ENCODE measurements at places on chromosomes 5 and 9.

- no peak for DNase-seq
Measured at GRCh38 chr9:32384002-32384363, 460 bp upstream of the ACO1 start.

- DNase-seq = no peak
Measured at GRCh38 chr5:36444582-36445418, 143.1 kb upstream of the RANBP3L start.

DNA sequence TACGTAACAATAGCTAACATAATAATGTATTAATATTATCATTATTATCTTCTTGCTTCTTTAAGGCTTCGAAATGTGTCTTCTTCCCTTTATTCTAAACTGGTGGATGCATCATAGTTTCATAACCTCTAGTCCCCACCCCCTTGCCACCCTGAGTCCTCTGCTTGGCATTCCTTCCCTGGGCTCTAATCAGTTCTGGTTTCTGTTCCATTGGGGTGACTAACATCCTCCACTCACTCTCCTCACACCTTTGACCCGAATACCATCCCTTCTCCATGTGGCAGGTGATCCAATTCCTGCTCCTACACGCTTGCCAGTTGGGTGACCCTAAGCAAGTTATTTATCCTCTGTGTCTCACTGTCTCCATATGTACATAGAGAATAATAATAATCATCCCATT is 286.1 kb downstream of the TRPM3 start:
- DNase-seq = no peak

DNA sequence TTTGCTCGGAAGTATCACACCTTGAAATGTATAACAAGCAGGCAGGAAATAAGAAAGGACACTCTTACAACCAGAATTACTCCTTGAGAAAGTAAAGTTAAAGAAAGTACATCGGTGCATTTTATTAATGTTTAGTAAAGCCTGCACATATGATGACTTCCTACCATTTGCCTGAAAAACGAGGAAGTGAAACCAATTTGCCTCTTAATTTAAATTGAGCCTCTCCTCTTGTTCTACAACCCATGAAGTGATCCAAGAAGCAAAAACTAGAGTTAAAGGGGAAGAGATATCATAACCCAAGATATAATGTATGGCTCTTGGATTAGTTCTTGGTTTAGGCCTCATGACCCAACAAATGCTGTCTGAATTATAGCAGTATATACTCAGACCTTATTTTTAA is 95.6 kb downstream of the GNAQ start:
- DNase-seq = no peak

- DNase-seq = no peak
Measured at GRCh38 chr9:10773136-10773535, 160.3 kb upstream of the PTPRD start.

DNA sequence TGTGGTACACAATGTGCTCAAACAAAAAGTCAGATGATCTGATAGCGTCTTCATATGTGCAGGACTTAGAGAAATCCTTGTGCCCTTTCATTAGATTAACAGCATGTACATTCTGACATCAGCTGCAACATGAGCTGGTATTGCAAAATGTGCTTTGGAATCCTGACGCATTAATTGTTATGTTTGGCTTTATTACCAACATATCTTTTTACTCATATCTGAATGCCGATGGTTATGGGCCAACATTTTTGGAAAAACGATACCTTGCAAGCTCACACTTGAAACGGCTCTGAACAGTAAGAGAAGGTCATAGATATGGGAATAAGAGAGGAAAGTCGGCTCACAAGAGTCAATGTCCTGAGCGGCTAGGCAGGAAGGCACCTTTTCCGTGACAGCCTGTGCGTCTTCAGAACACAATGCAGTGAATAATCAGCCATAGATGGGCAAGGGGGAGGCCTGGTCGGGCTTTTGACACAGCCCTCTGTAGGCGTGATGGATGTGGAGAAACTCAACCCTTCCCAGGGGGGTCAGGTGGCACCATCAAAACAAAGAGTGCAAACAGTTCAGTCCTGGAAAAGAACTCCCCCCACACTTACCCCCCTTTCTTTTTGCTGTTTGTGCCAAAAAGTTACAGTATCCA is 36.4 kb upstream of the GAS1 start:
- DNase-seq = no peak

GRCh38 chr5:103244398-103244797 is 14.2 kb upstream of the MACIR start:
- no peak for DNase-seq

DNA sequence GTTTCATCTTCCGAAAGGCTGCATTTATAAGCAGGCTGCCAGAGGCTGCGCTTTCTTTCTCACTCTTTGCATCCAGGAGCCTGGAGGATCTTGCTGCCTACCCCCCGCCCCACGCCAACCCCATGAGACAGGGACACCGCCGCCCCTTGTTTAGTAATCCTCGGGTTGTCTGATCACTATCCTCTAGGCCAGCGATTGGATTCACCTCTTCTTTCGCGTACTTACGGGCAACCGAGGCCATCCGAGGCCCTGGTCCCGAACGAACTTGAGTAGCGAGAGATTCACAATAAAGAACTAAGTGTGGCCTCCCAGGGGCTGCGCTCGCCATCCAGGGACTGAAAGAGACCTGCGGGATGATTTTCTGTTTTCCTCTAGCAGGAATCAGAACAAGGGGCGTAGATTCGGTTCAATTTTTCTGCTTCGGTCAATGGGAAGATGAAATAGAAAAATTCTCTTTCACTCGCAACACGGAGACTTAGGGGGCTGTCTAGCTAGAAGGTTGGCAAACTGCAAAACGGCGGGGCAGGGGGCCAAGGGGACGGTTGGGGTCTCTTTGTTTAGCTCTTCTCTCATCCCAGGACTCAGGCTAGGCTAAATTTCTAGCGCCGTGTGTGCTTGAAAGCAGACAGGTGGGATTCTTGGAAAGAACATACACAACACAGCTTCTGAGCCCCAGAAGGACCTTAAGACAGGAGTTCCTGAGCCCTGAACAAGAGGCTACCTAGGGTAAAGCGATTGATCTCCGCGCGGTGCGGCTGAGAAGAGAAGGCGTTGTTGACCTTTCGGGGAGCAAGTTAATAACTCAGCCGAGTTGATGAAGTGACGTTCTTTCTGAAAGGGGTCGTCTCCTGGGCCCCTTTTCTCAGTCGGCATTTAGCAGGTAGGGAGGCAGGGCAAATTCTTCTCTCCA is 5.8 kb upstream of the ISL1 start:
- peak; percentile 26 for DNase-seq

DNA sequence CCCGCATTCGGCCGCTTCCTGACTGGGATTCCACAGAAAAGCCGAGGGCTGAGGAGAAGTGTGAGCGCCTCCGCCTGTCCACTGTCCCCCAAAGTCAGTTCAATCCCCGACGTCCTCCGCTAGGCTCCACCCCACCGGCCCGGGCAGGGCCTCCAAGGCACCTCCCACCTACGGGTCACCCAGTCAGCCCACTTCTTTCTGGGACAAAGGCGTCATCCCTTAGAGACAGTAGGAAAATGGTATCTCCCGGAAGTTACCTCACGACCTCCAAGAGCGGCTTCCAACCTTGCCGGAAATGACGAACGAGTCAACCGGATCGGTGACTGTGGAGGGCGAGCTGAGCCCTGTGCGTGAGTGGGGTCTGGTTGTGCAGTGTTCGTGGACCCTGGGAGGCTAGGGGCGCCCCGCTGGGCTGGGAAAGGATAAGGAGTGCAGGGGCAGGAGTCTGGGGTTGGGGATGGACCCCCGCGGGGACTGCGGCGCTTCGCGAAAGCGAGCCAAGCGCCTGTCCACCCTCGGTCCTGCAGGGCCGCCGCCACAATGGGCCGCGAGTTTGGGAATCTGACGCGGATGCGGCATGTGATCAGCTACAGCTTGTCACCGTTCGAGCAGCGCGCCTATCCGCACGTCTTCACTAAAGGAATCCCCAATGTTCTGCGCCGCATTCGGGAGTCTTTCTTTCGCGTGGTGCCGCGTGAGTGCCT is at the start of the genes GDF9 and UQCRQ:
TSS of gene GDF9 (minus strand) at position 128 of the 704 bp plus-strand sequence. CDS start 1,936 bp downstream, outside the sequence.
TSS of gene UQCRQ (plus strand) at position 301 of the 704 bp plus-strand sequence. CDS start at position 541, 240 bp downstream.
- peak; percentile 97 for DNase-seq

DNA sequence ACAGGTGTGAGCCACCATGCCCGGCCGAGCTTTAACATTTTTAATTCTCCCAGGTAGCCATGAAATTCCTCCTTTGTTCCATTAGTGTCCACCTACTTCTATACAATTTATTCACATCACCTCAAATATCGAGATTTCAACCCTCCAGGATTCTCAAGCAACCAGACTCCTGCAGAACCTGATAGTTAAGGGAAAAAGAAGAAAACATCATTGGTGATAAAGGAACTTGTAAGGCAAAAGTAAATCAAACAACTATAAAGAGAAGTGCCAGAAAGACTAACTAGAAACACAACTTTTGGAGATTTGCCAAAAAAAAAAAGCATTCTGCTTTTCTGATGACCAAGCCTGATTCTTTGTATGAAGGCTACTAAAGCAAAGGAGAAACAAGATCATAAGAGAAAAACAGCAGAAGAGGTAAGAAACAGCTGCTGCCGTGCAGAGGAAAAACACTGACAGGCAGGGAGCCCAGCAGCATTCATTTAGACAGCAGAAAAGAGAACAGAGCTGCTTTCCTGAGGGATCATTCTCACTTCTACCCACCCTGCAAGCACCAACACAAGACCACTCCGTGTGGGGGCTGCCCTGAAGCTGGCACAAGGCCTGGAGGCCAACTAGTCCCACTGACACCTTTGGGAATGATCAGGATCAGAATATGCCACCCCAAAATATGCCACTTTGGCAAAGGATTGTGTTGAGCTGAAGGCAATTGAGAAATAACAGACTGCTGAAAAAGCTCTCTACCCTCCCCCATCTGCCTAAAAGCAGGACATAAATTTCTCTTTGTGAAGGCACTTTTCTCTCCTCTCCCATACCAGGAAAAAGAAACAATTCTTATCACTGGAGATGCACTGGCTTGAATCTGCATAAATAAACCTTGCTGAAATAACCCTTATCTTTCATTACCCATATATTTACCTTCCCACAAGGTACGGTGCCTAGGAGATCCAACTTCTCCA is 75.1 kb downstream of the ALDH7A1 start:
- DNase-seq = no peak

DNA sequence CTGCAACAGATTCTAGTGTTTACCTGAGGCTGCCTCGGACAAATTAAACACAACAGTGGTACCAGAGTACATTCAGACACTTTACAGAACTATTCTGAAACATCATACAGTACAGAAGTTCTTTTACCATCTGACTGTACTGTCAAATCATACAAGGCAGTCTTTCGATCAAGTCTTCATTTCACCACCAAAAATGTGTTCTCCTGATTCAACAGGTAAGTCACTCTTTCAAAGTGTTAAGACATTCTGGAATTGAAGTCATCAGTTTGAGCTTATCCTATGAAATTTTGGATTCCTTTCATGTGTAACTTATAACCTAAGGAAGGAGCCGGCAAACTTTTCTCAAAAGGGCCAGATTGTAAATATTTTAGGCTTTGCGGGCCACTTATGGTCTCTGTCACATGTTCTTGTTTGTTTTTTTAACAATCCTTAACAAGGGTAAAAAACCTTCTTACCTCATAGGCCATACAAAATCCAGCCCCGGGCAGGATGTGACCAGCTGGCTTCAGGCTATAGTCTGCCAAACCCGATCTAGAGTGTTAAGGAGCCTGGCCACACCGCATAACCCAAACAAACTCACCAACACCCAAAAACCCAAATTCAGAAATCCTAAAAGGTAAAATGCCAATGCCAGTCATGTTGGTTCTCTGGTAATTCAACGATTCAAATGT is 151.6 kb downstream of the DENND1A start:
- DNase-seq = no peak

GRCh38 chr5:90386099-90386710 is 23.4 kb downstream of the CETN3 start:
- no peak for DNase-seq

DNA sequence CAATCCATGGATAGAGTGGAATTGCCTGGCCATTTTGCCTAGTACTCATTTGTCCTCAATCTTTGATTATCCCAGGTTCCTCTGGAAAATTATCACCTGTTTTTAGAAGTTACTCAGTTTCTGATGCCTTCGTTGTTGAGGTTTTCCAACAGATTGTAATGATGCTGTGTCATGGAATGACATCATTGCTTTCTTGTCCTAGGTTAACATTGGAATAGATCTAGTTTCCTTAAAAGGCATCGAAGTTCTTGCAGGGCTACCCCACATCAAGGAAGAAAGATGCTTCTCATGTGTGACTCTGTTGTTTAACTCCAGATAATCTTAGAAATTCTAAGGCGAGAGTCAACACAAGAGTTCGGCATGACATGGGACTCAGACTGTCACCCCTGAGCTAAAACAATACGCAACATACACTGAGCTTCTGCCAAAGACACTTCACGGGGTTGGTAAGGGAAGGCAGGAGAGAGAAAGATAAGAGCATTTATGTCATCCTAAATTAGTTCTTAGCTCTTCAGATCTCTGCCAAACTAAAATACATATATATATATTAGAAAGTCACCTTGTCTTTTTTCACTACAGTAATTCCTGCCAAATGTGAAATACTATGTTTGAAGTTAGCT is 293.2 kb upstream of the WWC1 start:
- DNase-seq = no peak

DNA sequence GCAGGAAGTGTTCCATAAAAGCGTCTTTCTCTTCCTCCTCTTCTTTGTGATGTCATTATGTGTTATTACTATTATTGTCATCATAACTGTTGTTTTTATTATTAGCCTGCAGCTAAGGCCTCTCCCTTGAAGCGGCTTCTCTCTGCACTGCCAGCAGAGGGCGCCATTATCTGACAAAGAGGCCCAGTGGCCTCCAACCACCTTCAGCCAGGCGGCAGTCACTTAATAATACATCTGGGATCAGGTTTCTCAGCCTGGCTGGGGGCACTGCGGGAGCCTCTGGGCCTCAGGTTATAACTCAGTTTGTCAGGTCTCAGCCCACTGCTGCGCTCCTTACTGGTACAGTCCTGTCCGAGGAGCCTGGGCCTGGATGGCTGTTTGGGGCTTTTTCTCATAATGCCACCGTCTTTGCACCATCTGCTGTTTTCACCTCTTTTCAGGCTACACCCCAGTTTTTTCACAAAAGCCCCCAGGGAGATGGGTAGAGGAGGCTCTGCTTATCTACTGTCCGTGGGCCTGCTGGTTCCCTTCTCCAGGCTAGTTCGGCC is 281.9 kb downstream of the NSG2 start:
- DNase-seq = peak; percentile 92

GRCh38 chr9:88025411-88026117 is 51.2 kb upstream of the CDK20 start:
- peak; percentile 20 for DNase-seq

DNA sequence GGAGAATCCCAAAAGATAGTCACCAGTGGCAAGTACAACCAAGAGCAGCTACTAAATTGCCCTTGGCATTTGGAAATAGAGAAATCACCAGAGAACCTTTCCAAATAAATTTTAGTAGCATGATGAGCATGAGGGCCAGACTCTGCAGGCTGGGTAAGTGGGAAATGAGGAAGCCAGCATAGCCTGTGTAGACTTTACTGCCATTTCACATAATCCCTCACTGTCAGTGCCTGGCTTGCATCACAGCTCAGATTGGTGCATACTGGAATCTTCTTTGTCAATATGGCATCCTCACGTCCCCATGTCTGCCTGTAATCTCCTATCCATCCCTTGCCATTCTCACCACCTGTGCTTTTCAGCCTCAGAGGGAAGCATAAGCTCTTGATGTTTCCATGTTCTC is 14.5 kb downstream of the GRAMD2B start:
- DNase-seq = no peak

DNA sequence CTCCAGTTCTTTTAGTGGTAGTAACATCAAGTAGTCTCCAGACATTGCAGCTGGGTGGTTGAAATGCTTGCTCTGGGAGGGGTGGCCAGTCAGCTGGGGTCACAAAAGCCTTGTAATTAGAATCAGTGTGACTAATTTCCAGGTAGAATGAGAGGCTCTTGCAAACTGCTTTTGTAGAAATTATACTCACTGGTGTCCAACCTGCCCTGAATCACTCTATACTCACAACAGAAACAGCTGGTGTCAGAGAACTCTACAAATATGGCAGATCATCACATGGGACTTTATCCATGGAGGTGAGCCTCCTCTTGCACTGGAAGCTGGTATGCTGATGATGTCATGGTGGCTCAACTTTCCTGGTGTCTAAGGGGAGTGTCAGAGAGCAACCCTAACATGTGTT is 71.3 kb downstream of the SH3TC2 start:
- no peak for DNase-seq
